ENCODE measurements at places on chromosomes 2 and 18.

- DNase-seq: no peak
These were observed 14.6 kb upstream of the LTBP1 start for GRCh38 chr2:32931945-32932709.

DNA sequence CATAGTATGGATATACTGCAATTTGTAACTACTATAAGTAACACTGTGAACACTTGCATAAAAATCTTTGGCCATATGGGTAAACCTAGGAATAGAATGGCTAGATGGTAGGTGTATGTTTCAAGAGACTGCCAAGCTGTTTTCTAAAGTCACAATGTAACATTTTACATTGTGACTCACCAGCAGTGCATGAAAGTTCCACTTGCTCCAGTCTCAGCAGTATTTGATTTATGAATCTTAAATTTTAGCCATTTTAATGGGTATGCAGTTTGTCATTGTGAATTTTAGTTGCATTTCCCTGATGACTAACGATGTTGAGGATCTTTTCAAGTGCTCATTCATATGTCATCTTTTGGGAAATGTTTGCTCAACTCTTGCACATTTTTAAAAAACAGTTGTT is 86.1 kb downstream of the FARSB start:
- no peak for DNase-seq

- DNase-seq: no peak
These were observed 3.9 kb upstream of the TTC39C start for GRCh38 chr18:24010673-24011072.

- no peak for DNase-seq
These were observed 359.9 kb upstream of the FSHR start for GRCh38 chr2:49514201-49514600.

DNA sequence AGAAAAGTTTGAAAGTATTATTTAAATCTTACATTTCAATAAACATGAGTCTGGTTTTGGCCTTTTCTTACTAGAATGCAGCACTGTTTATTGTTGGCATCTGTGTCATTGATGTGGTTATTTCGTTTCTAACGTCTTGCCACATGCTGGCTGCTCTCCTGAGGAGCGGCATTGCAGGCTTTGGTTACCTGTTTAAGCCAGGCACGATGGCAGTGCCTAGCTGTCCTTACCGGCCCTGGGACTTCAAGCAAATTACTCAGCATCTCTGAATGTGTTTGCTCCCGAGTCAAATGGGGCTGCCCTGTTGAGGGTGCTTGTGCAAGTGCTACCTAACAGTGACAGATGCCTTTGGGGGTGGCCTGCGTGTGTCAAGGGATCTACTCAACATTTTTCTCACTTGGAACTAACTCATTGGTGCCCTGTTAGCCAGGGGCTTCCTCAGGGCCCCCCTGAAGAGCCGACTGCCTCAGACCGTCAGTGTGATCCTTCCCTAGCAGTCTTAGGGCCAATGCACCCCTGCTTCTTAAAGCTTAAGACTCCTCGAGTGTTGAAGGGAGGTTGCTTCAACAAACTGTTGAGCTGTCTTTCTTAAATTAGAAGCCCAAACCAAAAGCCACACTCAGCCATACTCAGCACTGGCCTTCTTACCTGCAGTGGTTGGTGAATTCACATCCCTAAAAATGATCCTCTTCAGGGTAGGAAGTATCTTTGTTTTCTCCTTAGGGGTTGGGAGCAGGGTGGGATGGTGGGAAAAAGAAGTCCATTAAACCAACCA is 151.5 kb downstream of the NCK2 start:
- DNase-seq: no peak

DNA sequence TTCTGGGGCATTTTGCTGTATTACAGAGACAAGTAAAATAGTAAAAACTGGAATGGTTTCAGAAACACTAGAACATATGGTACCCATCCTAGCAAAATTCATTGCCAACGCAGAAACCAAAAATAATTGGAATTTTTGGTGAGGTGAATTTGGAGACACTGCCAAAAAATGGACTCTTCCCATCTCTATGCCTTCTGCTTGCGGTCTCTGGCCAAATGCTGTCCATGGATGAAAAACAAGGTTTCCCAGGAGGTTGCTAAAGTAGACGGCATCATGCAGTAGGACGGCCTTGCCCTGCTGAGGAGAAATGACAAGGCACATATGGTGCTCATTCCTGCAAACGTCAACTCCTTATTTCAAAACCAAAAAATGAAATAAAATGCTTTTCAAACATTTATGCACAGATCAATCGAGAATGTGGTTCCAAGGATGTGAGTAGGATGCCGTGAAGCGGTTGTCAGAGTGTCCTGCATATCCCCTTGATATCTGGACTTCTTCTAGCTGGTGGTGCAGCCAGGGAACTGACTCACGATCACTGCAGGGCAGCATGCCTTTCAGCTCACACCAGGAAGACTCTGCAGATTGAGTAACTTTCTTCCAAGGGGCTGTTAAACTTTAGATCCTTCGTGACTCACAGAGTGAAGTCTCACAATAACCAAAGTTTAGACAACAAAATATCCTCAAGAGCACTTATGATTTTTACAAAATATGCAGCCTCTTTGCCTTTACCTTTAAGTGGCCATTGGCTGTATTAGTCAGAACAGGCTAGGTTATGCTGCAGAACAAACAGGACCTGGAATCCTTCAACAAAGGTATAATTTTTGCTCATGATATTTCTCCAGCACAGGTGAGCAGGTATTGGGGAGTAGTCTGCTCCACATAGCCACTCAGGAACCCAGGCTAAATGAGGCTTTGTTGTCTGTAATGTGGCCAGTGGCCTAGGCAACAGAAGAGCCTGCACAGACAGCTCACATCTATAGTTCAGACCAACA is 149.4 kb upstream of the NDUFV2 start:
- no peak for DNase-seq

DNA sequence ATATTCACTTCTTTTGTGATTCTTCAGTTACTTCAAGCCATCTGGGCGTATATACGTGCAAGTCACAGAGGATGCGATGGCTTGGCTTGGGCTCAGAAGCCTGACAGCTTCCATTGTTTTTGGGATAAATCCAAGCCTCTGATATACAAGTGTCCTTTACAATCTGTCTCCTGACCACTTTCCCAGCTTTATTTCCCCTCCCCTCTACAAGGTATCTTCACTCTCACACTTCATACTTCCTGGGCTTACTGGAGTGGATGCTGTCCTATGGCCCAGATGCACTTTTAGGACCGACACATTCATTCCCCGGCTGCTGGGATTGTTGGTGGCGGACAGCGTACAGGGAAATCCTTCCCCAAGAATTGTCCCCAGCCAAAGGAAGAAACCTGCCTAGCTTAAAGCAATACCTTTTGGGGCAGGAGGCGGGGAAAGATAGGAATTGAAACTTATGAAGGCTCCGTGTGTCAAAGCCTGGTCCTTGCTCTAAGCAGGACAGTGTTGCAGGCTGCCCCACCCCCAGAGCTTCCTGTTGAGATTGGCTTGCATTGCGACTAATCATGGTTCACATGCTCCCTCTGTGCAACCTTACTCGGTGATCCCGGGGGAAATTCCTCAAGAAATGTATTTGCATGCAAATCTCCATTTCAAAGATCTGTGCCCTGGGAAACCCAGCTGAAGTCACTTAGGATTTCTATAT is 802.9 kb upstream of the ID2 start:
- DNase-seq: no peak

- no peak for DNase-seq
These were observed 160.1 kb downstream of the TWIST2 start for GRCh38 chr2:239008004-239008403.

- DNase-seq: no peak
These were observed 81.1 kb upstream of the CD302 start for GRCh38 chr2:159879051-159879604.

- no peak for DNase-seq
These were observed 7.8 kb upstream of the FZD7 start for GRCh38 chr2:202025816-202026215.

- no peak for DNase-seq
These were observed 1935.1 kb upstream of the PIK3C3 start for GRCh38 chr18:40019797-40020392.

DNA sequence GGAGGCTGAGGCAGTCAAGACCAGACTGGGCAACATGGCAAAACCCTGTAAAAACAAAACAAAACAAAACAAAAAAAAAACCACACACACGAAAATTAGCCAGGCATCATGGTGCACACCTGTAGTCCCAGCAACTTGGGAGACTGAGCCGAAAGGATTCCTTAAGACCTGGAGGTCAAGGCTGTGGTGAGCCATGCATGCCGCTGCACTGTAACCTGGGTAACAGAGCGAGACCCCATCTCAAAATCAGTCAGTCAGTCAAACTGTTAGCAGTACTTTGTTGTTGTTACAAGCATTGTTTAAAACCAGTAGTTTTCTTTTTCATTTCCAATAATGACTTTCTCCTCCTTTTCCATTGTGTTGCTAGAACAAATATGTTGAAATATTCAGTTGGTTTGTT is 21.7 kb downstream of the EPB41L5 start:
- no peak for DNase-seq

- no peak for DNase-seq
These were observed 24.8 kb downstream of the WDR75 start for GRCh38 chr2:189466046-189466445.

- DNase-seq: no peak
These were observed 170.7 kb upstream of the NRP2 start for GRCh38 chr2:205511641-205512040.

- DNase-seq: no peak
These were observed 17.1 kb downstream of the KRCC1 start for GRCh38 chr2:88038263-88039105.

- DNase-seq: peak; percentile 48
These were observed 207.9 kb upstream of the FIGN start for GRCh38 chr2:163943403-163944346.

- DNase-seq: no peak
These were observed 346.1 kb upstream of the PLGLB2 start for GRCh38 chr2:87401726-87402345.

GRCh38 chr2:128093762-128094161 is 2.8 kb downstream of the UGGT1 start:
- no peak for DNase-seq

DNA sequence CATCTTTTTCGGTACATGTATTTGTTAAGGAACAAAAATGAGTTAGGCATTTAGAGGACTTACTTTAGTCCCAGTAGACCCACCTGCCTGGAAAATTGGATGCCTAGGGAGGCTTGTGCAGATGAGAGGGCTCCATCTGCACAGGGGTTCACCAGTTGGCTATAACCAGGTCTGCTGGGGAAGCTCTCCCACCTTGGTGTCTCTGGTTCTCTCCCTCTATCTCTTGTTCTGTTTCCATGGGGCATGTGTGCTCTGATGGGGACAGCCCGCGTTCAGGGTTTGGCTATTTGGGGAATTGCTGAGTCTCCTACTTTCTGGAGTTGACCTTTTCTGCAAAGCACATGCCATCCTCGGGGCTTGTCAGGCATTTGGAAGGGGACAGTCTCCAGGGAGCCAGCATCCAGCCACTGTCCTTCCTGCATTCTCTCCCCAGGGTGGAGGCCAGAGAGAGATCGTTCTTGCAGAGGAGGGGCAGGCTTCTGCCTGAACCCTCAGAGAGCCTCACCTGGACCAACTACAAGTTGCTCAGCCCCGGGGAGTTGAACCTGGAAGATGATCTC is 157.3 kb downstream of the KLHL29 start:
- DNase-seq: no peak

DNA sequence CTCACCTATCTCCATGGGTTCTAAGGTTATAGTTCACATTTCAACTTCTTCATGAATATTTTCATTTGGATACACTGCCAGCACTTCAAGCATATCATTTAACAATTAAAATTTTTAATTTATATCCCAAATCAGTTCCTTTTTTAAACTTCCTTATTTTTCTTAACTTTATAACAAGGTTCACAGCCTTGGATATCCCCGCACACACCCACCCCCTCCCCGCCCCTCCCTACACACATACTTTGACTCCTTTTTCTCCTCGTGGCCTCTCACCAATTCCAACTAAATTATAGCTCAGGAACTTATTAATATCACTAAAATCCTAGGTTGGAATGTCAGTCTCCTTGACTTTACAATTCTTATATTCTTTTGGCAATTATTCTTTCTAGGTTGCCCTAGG is 163.6 kb upstream of the SETBP1 start:
- DNase-seq: no peak

DNA sequence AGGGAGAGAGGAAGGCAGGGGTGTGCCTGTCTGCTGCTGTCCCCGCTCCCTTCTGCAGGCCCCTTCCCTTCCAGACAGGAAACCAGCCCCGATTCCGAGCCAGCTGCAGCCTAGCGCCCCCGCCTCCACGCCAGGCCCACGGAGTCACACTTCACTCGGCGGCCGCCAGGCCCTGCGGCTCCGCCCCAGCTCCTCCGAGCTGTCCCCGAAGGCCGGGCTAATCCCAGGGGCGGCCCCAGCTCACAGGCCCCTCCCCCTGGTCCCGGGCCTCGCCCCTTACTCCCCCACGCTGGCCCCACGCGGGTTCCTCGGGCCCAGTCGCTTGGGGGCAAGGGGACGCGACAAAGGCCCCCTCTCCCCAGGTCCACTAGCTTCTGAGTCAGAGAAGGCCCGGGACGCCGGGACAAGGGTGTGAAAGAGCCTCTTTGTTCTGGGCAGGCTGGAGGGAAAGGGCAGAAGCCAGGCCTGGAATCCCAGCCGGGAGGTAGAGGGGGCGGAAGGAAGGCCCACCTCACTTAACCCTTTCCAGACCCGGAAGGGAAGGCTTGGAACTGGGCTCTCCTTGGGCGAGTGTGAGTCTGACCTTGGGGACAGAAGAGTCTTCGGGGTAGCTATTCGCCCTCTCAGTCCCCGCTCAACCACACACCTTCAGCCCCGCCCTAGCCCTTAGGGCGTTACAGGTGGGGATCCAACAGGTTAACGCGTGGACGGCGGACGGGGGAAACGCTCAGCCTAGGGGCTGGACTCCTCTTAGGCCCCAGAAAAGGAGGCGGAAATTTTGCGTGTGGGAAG is 1.2 kb downstream of the RTKN start:
- peak; percentile 89 for DNase-seq

DNA sequence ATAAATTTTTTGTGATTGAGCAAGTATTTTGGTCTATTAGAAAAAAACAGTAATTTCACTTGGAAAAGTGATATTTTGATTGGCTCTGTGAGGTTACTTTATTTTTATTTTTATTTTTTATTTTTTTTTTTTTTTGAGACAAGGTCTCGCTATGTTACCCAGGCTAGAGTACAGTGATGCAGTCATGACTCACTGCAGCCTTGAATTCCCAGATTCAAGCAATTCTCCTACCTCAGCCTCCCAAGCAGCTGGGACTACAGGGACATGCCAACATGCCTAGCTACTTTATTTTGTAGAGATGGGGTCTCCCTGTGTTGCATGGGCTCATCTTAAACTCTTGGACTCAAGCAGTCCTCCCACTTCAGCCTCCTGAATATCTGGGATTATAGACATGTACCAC is 60.9 kb upstream of the MGAT5 start:
- DNase-seq: no peak

DNA sequence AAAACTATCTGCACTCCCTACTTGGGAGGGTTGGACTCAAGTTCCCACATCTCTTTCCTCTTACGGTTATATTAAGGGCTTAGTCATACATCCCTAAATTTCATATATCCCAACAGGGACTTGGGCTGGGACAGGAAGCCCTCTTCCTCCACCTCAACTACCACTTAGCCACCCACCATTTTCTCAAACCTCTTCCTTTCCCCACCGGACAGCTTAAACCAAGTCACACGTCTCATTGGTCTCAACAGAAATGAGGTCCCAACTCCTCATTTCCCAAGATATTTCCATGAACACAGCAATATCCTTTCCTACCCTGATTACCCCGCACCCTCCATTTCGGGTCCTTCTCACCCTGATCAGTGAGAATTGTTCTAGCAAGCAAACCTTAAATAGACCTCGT is 736 bp downstream of the ZSCAN30 start:
- DNase-seq: no peak
